Central memory CD4-positive, alpha-beta T cell (primary cell): ENCODE measurements at places on chromosomes 16 and 17.

DNA sequence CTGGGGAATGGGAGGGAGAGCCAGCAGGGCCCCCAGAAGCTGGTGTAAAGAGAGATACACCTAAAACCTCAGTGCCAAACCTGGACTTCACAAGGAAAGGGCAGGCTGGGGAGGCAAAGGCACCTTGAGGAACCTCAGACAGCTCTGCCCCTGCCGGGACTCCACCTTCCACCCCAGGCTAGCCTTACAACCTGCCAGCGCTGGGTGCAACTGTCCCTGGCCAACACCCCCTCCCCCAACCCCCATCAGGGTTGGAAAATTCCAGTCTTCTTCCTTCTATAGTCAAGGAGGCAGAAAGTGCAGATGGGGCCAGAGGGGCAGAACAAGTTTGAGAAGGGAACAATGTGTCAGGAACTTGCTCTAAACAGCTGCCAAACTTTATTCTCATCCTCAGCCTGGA, 2.2 kb downstream of the YBX2 start:
- DNase-seq, result no peak

DNA sequence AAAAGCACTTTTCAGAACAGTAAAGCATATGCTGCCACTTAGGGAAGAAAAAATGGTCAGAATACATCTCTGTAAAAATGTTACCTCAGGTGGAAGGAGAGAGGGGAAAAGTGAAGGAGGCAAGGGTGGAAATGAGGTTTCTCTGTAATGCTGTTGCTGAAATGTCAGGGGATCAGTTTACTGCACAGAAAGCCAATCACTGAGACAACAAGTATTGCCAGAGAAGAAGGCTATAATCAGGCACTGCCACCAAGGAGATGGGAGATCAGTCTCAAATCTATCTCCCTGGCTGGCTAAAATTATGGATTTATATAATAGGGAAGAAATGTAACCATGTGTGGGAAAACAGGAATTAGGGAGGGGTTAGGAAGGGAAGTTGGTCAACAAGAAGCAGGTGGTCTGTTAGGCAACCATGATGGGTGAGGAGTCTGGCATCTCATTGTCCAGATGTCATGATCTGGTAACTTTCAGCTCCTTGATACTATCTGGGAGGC, 27.7 kb upstream of the GUCY2D start:
- no peak for DNase-seq

GRCh38 chr16:19666477-19666876, 51.5 kb downstream of the KNOP1 start:
- DNase-seq, result no peak

DNA sequence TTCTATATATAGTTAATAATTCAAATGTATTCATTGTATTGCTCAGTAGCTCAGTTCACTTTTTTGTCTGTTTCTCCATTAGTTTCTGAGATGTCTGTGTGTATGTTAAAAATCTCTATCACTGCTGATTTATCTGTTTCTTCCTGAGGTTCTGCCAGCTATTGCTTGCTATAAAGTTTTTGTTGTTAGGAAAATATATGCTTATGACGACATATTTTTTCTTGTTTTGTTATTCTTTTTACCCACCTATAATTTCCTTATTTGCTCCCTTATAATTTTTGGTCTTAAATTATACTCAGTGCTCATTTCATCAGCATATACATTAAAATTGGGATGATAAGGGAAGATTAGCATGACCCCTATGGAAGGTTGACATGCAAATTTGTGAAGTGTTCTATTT, 200.6 kb downstream of the GSG1L start:
- no peak for DNase-seq

DNA sequence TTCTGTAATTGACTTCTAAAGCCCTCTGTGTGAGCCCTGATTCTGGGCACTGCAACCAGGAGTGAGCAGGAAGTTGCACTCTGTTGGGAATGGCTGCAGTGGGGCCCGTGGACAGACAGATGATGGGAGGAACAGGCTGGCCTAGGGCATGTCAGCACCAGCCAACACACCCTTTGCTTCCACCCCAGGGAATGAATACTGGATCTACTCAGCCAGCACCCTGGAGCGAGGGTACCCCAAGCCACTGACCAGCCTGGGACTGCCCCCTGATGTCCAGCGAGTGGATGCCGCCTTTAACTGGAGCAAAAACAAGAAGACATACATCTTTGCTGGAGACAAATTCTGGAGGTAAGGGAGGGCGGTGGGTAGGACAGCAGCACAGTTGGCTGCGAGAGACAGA, 10.8 kb upstream of the LPCAT2 start:
- no peak for DNase-seq

GRCh38 chr17:80063830-80064585, 27.6 kb downstream of the CCDC40 start:
- no peak for DNase-seq

DNA sequence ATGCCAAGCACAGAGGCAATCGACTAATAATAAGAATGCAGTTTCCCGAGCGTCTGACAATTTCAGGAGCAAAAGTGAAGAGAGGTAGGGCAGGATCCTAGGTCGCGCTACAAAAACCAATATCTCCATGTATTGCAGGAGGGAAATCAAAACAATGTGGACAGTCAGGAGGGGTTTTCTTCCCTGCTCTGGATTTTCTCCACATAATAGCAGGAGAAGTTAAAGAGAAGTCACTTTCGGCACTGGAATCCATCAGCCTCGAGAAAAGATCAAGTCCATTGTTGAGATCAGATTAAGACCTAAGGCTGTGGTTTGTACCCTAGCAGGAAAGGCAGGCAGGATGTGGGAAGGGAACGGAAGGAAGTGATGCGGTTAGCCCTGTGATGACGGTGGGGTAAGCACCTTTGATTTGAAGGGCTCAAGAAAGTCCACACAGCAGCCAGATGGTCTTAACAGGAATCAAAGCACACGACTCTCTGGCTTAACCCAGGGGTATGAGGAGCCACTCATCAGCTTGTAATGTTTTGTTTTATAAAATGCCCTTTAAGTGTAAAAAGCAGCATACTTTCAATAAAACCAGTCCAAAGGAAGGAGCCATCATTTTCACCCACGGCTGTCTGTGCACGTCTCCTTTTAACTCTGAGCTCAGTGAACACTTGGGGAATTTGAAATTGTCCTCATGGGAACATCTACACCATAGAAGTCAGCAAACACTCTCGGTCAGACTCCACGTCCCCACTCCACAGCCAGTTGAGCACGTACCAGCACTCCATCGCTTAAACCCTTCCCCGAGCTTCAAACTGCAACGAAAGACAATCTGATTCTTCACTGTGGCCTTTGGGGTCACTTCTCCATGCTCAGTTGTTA, 15.8 kb upstream of the AKTIP start:
- DNase-seq, result peak; percentile 87

DNA sequence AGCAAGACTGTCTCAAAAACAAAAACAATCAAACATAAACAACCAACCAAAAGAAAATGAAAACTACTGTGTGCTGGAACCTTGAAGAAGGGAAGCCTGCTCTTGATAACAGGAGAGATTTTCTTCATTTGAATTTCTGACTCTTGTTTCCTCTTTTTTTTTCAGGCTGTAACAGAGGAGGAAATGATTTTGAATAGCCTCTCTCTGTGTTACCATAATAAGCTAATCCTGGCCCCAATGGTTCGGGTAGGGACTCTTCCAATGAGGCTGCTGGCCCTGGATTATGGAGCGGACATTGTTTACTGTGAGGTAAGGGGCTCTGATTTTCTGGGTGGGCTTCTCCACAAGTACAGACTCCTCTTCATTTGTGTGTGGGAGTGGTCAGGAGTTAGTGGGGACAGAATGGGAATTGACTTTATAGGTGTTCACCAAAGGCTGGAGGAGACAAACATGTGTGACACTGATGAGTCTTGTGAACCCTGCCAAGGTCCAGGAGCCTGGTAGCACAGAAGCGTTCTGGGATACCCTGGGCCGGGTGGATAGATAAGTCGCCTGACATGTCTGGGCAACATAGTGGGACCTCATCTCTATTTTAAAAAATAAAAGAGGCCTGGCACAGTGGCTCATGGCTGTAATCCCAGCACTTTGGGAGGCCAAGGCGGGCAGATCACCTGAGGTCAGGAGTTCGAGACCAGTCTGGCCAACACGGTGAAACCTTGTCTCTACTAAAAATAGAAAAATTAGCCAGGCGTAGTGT, 14.9 kb downstream of the DUS2 start:
- no peak for DNase-seq

- no peak for DNase-seq
These were observed 10.2 kb upstream of the EIF1 start for GRCh38 chr17:41678411-41678906.

DNA sequence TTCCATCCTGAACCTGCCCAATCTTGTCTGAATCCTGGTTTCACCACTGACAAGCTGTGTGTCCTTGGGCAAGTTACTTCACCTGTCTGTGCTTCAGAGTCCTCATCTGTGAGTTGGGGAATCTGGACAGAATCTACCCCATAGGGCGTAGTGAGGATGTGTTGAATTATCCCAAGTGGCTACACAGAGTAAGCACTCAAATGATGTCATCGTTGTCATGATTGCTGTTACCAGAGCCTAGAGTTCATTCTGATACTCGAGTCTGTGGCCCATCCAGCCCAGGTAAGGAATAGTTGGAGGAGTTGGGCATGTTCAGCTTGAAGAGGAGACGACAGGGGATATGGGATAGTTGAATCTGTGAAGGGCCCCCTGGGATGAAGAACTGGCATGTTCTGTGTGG, 45.9 kb downstream of the MAPT start:
- DNase-seq, result no peak

- DNase-seq, result no peak
These were observed 134.3 kb downstream of the HAPSTR1 start for GRCh38 chr16:9225527-9226316.

DNA sequence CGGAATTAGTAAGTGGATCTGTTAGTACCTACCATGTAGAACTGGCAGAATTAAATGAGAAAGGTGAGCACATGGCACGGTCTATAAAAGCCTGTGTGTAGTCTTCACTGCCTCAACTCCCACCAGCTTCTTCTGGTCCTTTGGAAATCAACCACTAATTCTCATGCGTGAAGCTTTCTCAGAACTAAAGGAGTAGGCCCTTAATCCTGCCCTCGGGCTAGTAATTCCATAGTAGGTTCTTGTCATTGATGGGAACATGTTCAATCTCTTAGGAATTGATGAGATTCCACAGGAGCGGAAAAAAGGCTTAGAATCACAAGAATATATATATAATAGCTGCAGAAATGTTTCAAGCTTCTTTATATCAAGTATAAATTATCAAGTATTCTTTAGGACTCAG, 21.7 kb downstream of the CDR2 start:
- DNase-seq, result no peak

DNA sequence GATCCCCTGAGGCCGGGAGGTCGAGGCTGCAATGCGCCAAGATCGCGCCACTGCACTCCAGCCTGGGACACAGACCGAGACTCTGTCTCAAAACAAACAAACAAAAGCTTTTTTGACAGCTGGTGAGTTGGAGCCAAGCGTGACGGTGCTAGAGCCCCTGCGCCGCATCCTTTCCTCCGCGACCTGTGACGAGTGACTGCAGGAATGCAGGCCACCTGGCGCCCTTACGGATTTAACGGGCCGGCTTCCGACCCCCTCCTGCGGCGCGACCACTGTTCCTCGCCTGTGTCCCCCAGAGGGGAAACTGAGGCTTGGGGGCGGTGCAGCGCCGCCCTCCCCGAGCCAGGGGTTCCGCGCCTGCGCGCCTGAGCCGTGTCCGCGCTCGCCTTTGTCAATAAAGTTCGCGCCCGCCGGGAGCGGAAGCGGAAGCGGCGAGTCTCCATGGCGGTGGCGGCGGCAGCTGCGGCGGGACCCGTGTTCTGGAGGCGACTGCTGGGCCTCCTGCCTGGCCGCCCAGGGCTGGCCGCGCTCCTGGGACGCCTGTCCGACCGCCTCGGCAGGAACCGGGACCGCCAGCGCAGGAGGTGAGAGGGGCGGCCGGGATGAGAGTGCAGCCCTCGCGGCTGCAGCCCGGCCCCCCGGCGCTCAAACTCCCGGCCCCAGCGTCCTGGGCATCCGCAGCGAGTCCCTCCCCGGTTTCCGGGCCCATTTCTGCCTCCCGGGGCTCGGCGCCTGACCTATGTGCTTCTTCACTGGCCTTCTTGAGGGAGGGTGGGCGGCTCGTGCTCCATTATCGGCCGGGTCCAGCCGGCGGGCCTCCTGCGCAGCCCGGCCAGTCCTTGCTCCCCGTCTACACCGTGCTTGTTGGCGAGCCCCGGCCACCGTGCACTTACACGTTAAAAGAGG, at the start of gene PGS1:
PGS1 (plus strand) TSS at position 425 of the 906 bp plus-strand sequence; CDS start at position 442, 17 bp downstream.
- peak; percentile 81 for DNase-seq

- DNase-seq, result no peak
These were observed 5.8 kb downstream of the RNF40 start for GRCh38 chr16:30767767-30768465.

DNA sequence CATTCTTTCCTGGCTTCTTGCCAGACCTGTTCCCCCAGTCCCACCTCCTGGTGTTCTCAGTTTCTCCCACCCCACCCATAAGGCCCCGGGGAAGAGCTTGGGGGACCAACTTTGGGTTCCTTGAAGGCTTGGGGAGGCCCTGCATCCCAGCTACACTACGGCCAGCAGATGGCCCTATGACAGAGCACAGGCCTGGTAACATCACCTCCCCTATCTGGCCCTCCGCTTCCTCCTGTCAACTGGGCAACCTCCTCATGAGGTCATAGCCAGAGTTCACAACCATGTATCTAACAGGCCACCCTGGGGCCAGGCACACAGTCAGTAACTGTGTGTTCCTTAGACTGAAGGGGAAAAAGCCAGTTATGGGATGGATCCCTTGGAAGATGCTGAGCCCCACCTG, 31.4 kb downstream of the MYO15A start:
- no peak for DNase-seq

DNA sequence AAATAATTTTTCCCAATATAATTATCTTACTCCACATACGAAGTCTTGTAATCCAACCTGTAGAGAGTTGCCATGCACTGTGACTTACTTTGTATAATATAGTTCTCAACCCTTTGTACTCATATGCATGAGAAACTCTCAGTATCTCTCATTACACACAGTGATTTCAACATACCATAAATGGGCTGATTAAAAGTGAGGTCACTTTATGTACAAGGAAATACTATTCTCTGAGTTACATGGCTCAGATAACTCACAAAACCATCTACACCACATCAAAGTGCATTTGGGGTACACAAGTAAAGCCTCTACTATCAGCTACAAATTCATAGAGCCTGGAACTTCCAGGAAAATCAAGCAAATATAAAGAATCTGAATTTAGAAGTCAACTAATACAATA, 27.9 kb downstream of the SLFN12 start:
- DNase-seq, result no peak

DNA sequence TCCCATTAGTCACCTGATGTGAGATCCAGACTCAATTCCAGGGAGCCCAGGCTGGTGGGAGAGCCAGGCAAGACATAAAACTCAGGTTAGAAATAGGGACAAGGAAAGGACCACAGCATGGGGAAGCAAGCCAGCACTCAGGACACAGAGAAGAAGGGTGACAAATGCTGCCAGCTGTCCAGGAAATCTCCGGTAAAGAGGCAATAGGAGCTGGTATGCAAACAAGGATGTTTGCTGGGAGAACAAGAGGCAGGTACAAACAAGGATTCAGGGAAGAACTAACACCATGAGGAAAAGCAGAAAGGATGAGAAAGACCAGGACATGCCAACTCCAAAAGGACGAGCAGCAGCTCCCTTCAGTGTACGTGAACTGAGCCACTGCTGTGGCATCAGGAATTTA, 10.2 kb upstream of the TXNDC11 start:
- no peak for DNase-seq

- DNase-seq, result no peak
These were observed 281.4 kb upstream of the DYNLRB2 start for GRCh38 chr16:80259290-80259805.
